Glomerular endothelial cell (primary cell): ENCODE measurements at places on chromosomes 12 and 14. TPM values are rescaled to one million over a fixed set of nuclear protein-coding genes. Genes with fewer than 3 reads are reported as not detected.

The MDGA2 gene
- 0.12 and 1.1 TPM in 2 replicates for total RNA-seq

The RNASE7 gene
- total RNA-seq = not detected in 2 replicates

The AKAP5 gene
- 0.48 and 0.76 TPM in 2 replicates for total RNA-seq

The FIGNL2 gene
- total RNA-seq = 0.41 and 0.73 TPM in 2 replicates

The ZNF84 gene
- 20.1 and 20.9 TPM in 2 replicates for total RNA-seq

The INTS13 gene
- total RNA-seq = 49.4 and 50.5 TPM in 2 replicates

The PRPH gene
- 1.5 TPM in 1 of 2 replicates, not detected in the other for total RNA-seq

The TRIM9 gene
- 0.06 and 0.19 TPM in 2 replicates for total RNA-seq

The MED6 gene
- 24.0 and 26.8 TPM in 2 replicates for total RNA-seq

The C12orf60 gene
- 0.24 and 2.1 TPM in 2 replicates for total RNA-seq

The TEX52 gene
- not detected in 2 replicates for total RNA-seq

The JAG2 gene
- 59.0 and 123 TPM in 2 replicates for total RNA-seq

The CD163 gene
- total RNA-seq = not detected in 2 replicates

The GPR65 gene
- not detected in 2 replicates for total RNA-seq

The ARHGAP9 gene
- total RNA-seq = 0.18 and 0.24 TPM in 2 replicates

The TMEM121 gene
- 7.0 and 9.3 TPM in 2 replicates for total RNA-seq

The TAS2R50 gene
- 0.15 and 2.0 TPM in 2 replicates for total RNA-seq

The SIRT4 gene
- total RNA-seq = 0.24 and 0.88 TPM in 2 replicates

The VCPKMT gene
- 3.0 and 3.6 TPM in 2 replicates for total RNA-seq

The RD3L gene
- not detected in 2 replicates for total RNA-seq

The PA2G4 gene
- total RNA-seq = 113 and 125 TPM in 2 replicates

The PPP2R5E gene
- total RNA-seq = 30.8 and 35.3 TPM in 2 replicates

The BEST3 gene
- 0.06 and 0.82 TPM in 2 replicates for total RNA-seq

The ANP32D gene
- total RNA-seq = not detected in 2 replicates

The CLEC4C gene
- not detected in 2 replicates for total RNA-seq

The KRT6B gene
- not detected in 2 replicates for total RNA-seq

The STRAP gene
- total RNA-seq = 80.9 and 99.8 TPM in 2 replicates

The INSM2 gene
- total RNA-seq = not detected in 2 replicates

The LRRC9 gene
- total RNA-seq = not detected in 2 replicates

The MSRB3 gene
- total RNA-seq = 23.0 and 35.3 TPM in 2 replicates

The GSC gene
- not detected in 2 replicates for total RNA-seq
